ENCODE measurements at places on chromosomes 6 and 20. TPM values are rescaled to one million over a fixed set of nuclear protein-coding genes. Genes with fewer than 3 reads are reported as not detected.

Gene CDSN
- total RNA-seq, result not detected

Gene PLA2G7
- total RNA-seq, result not detected

Gene LKAAEAR1
- total RNA-seq, result not detected

Gene SMPDL3A
- total RNA-seq, result not detected

Gene SRMS
- not detected for total RNA-seq

Gene OPN5
- not detected for total RNA-seq

Gene TP53TG5
- total RNA-seq, result not detected

Gene GRM1
- total RNA-seq, result not detected

Gene OTOR
- not detected for total RNA-seq

Gene KCNS1
- total RNA-seq, result not detected

Gene RAET1E
- total RNA-seq, result not detected

Gene SAMD3
- total RNA-seq, result not detected

Gene CUL7
- 18.6 TPM for total RNA-seq

Gene STMND1
- not detected for total RNA-seq

Gene HMGN4
- total RNA-seq, result 104 TPM

Gene MUC21
- not detected for total RNA-seq

Gene SLC13A3
- total RNA-seq, result not detected

Gene CLDN20
- not detected for total RNA-seq

Gene CENPW
- total RNA-seq, result 76.9 TPM

Gene ZFAND3
- total RNA-seq, result 36.4 TPM

Gene RPS6KA2
- total RNA-seq, result 1.5 TPM

Gene DACT2
- total RNA-seq, result not detected

Gene IMPG1
- not detected for total RNA-seq

Data from OCI-LY7 (cell line).